Stimulated activated naive CD8-positive, alpha-beta T cell treated with anti-CD3 and anti-CD28 coated beads, Interleukin-15, Interleukin-2, amounts not matched to agents 100 U/mL and 50 U/mL, for 24 hours (primary cell): ENCODE measurements at places on chromosomes 16 and 17.

DNA sequence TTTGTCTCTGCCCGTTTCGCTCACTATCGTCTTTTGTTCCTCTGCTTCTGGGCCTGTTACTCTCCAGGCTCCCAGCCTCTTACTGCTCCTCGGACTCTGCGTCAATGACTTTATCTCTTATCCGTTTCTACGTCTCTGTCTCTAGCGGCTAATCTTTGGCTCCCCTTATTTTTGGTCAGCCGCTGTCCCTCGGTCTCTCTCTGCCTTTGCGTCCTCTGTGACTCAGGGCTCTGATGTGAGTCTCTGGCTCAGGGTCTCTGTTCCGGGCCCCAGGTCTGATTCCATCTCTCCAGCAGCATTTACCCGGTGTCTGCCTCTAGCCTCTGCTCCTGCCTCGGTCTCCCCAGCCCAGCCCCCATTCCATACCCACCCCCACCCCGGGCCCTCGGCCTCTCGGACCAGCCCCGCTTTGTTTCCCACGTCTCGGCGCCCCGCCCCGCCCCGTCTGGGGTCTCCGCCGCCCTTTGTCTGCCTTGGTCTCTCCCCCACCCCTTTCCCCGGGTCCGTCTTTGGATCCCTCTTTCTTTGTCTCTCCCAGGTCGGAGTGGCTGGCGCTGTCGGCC, 547 bp upstream of the ZNF48 start:
- no peak for DNase-seq

- DNase-seq: no peak
These were observed 111.9 kb upstream of the TNRC6C start for GRCh38 chr17:77846531-77847085.

- peak; percentile 42 for DNase-seq
These were observed 122.2 kb downstream of the CCDC182 start for GRCh38 chr17:57622683-57623433.

GRCh38 chr17:80822700-80823410, 168.8 kb upstream of the CHMP6 start:
- no peak for DNase-seq

DNA sequence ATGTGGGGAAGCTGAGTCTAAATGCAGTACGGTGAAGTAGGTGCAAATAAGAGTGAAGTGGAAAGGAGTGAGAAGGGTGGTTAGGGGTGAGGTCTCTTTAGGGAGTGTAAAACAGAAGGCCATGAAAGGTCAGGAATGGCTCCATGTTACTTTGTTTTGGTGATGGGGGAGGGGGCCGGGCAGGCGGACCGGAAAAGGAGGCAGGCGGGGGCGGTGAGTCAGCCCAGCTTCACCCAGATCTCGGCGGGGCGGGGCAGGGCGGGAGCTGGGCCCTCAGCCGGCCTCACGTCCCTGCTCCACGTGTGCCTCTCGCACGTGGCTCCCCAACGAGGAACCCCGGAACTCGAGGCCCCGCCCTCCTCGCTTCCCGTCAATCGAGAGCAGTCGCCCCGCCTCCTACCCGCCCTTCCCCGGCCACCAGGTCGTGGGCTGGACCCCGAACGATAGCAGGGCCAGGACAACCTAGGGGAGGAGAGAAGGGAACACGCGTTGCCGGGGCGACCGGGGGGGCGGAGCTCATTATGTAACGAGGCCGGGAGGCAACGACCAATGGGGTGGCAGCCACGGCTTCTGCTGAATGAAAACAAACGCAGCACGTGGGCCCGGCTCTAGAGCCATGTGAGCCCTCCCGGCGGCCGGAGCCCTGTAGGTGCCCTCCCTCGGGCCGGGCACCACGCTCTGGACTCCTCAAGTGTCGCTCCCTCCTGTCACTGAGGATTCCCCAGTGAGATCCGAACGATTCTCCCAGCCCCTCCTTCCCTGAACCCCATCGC, 1.4 kb downstream of the NR1D1 start:
- DNase-seq: peak; percentile 99

DNA sequence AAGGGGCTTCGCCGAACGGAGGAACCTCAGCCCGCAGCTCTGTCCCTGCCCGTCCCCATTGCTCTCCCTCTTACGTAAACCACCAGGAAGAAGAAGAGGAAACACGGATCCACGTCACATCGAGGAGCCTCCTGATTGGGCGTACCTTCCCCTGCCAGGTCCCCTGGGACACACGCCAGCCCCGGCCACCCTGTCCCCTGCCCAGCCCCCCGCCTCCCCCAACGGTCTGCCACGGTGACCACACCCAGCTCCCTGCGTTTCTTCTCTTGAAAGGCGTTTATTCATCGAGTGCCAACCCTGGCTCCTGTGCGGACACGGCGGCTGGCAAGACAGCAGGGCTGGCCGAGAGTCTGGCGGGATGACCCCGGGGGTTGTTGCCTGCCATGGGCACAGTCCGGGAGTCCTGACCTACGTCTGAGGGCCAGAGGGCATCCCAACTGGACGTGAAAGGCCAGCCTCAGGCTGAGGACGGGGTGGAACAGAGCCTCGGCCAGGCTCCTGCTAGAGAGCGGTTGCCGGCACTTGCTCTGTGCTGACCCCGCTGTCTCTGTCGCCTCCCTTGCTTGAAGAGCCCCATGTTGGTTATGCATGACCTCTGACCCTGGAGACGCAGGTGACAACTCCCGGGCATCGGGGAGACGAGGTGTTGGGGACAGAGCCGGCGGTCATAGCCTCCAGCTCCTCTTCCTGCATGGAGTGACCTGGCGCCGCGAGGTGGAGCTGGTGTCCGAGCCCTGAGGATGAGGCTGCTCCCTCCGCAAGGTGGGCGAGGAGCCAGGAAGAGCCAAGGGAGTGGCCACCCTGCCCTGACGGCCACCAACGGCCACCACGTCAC, 40.5 kb upstream of the ACSF3 start:
- no peak for DNase-seq
